ENCODE measurements at places on chromosomes 4 and X.

- DNase-seq = no peak
Measured at GRCh38 chr4:4306920-4307319, 16.9 kb downstream of the ZBTB49 start.

DNA sequence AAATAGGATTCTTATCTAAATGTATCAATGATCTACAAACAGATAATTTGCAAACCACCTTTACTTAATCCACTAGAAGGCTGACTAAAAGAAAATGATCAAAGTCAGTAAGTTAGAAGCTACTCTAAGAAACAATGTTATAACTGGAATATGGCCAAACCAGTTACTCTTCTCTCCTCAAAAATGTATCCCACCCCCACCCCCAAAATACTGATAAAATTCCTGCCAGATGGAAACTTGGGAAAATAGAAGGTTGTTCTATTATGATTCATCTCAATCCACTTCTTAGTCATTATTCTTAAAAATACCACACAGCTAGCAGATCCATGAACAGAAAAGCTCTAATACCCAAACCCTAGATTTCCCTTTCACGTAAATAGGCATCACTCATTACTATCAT is 206.4 kb downstream of the KLHL13 start:
- DNase-seq = no peak

DNA sequence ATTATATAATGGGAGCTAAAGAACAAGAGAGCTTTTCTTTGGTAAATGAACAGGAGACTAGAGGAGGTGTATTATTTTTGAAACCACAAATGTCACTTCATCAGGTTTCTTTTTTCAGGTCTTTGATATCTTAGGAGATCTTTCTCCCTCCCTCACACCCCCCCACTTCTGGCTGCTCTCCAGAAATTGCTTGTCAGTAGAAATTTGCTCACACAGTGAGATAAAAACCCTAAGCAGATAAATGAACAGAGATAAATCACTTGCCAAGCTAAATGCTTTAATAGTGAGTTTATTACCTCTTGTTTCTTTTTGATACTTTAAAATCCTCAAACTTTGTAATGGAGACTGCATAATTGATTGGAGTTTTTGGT is 421.2 kb upstream of the TENM3 start:
- DNase-seq = peak; percentile 5

- no peak for DNase-seq
Measured at GRCh38 chrX:77668391-77669237, 117.4 kb downstream of the ATRX start.

- DNase-seq = no peak
Measured at GRCh38 chr4:6497796-6498195, 25.4 kb upstream of the PPP2R2C start.

DNA sequence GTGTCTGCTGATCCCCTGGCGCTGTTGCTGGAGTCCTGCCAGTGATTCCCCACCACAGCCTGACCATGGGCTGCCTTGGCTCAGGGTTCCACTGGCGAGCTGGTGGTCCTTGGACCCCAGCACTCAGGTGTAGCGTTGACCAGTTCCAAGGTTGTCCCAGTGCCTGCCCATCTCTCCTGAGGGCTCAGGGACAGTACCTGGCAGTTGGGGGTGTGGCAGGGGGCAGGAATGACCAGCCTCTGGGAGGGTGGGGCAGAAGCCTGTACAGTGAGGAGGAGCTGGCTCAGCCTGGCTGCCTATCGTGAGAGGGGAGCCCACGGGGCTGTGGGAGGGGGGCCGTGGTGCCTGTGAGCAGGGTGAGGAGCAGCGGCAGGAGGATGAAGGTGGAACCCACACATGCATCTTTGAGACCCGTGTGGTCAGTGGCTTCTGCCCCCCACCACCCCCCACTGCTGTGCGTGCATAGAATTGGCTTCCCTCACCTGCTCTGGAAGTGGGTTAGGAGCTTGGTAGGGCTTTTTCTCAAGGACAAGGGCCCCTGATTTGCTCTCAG is 12.6 kb upstream of the MSANTD1 start:
- no peak for DNase-seq

- no peak for DNase-seq
Measured at GRCh38 chr4:144701683-144702233, 55.8 kb downstream of the HHIP start.

- DNase-seq = no peak
Measured at GRCh38 chrX:148865277-148866210, 365.1 kb downstream of the AFF2 start.

- no peak for DNase-seq
Measured at GRCh38 chrX:112148397-112148796, 65.8 kb upstream of the TRPC5 start.

- DNase-seq = no peak
Measured at GRCh38 chr4:74446896-74447295, 2.0 kb downstream of the AREG start.

DNA sequence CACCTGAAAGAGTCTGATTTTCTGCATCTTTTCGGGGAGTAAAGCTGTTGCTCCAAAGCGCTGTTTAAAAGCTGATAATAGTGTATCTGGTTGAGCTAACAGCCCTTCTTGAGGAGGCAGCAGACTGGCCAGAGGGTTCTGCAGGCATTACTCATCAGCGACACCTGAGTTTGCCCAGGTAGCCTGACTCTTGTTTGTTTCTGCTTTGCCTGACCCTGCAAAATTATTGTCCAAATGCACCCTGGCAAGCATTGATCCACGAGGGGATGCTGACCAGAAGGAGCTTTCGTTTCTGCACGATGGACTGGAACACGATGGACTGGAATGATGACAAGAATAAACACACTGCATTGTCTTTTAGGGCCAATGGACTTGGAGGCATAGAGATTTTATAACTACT is 6.2 kb downstream of the CD99 start:
- DNase-seq = no peak

DNA sequence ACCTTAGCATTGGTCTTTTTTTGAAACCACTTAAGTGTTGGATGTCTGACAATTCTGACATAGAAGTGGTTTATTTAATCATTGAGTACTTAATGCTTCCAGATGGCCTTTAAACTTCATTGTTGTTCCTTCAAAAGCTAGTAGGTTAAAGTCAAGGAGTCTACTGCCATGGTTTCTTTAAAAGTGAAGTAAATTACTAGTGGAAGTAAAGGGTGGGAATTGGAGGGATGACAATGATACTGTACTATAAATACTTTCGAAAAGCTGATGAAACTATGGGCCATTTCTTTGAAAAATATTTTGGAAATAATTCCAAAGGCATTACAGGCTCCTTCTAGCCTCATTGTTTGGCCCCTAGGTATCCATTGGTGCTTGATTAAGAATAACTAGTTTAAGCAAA is 51.9 kb downstream of the ATP10D start:
- DNase-seq = no peak

GRCh38 chr4:107027379-107027778 is 8.7 kb downstream of the DKK2 start:
- DNase-seq = no peak

GRCh38 chrX:24253469-24253868 is 60.4 kb downstream of the SUPT20HL2 start:
- DNase-seq = no peak

- no peak for DNase-seq
Measured at GRCh38 chrX:861921-862320, 231.3 kb downstream of the SHOX start.

DNA sequence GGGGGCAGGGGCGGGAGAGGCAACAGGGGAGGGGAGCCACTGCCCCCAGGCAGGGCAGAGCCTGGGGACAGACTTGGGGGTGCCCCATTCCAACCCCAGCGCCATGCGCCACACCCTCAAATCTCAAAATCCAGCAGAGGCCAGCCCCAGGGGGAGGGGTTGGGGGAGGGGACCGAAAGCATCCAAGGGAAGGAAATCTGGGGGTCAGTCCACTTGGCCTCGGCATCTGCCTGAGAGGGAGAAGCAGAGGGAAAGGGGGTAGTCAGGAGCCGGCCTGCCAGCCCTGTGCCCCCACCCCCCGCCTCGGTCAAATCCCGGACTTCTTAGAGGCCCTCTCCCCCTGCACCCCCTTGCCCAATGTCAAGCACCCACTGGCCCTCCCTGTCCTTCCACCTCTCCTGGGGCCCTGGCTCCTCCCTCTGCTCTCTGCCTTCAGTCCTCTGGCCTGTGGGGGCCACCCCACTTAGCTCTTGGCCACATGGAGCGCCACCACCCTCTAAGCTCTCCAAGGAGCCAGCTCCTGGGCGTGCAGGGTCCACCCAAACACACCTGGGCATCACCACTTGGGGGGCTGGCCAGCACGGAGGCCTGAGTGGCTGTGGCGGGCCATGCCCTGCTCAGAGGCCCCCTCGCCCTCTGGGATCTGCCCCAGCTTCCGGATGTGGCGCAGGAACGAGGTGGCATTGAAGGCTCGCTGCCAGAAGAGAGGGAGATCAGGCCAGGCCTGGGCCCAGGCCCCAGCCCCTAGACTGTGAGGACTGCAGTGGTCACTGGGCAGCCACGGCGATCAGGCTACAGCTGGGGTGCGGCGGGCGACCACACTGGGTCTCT is 3.5 kb downstream of the PNCK start:
- no peak for DNase-seq

DNA sequence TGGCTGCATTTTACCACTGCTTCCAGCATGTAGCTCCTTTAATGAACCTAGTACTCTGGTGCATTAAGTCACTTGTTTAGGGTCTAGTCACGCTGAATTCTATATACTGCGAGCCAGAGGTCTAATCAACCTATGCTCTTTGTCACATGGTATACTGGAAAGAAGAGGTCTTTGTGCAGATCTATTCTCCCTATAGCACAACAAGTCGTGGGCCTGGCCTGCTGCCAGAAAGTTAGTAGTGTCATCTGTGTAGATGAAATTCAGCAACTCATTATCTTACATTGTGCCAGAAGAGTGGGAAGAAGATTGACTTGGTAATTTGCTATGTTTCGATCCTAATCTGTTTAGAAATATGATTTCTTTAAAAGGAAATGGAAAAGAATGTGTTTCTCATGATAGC is 80.8 kb downstream of the AWAT2 start:
- DNase-seq = no peak

DNA sequence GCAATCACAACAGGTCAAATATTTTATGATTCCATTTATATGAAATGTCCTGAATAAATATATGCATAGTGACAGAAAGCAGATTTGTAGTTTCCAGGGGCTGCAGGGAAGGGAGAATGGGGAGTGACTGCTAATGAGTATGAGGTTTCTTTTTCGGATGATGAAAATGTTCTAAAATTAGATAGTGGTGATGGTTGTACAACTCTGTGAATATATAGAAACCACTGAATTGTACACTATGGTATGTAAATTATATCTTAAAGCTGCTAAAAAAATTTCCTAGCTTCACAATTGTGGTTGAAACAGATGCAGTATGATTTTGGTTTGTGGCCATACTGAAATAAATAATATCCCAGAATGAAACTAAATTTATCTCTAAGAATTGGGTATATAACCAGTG is 12.9 kb upstream of the IL2 start:
- no peak for DNase-seq

DNA sequence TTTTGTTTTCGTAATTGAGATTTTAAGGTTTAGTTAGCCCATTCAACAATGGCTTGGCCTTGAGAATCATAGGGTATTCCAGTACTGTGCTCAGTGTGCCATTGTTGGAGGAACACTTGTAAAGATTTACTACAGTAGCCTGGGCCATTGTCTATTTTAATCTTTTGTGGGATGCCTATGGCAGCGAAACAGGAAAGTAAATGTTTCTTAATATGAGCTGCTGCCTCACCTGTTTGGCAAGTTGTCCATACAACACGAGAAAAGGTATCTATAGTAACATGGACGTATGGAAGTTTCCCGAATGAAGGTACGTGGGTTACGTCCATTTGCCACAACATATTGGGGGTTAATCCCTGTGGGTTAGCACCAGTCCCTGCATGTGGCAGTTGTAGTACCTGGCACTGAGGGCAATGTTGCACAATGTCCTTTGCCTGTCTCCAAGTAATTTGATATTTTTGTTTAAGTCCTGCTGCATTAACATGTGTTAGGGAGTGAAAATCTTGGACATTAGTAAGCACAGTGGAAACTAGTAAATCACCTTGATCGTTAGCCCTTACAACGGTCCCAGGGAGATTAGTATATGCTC is 38.6 kb upstream of the AADAT start:
- DNase-seq = no peak

GRCh38 chr4:68070302-68070701 is 59.4 kb downstream of the TMPRSS11F start:
- DNase-seq = no peak

DNA sequence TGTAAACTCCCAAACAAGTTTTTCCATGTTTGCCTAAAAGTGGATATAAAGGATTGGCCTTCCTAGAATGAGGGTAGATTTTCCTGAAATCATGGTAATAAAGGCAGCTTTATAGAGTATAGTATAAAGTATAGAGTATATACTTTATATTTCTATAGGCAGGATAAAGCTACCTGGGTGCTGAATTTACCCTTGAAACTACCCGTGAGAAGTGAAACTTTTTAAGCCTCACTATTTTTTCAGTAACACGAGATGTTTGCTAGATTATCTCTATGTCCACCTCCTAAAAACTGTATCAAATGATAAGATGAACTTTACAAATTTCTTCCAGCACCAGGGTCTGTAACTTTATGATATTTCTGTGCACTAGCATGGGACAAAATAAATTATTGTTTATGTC is 340.0 kb upstream of the GALNTL6 start:
- DNase-seq = no peak

GRCh38 chrX:56733459-56734046 is 4.5 kb downstream of the NBDY start:
- peak; percentile 6 for DNase-seq

DNA sequence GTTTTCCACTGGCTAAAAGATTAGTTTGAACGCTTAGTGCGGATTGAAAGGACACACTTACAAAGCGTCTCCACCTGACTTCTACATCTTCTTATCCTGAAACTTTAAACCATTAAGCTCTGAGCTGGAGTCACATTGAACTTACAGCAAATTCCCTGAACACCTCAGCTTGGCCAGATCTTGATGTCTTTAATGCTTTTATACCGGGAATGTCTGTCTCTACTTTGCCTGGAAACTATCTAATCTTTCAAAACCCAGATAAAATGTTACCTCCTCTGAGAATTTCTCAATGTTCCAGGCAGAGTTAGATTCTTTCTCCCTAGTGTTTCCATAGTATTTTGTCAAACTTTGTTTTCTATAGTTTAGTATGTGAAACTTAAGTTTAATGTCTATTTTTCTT is 179.9 kb downstream of the DTHD1 start:
- DNase-seq = no peak

DNA sequence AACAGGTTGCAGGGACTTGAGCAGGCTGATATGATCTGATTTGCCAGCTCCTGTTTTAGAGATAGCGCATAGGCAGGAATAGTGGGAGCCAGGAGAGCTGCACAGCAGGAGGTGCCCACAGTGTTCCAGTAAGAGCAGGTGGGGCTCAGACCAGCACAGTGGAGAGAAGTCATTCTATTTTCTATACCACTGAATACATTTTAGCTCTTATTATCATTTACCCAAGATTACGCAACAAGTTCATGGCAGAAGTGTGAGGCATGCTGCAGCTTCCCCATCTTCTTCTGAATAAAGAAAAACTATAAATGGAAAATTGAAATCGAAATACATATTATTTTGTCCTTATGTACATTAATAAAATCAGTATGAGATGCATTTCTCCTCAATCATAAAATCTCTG is 114.7 kb upstream of the EDNRA start:
- no peak for DNase-seq

GRCh38 chr4:173461170-173461569 is 62.3 kb upstream of the SCRG1 start:
- no peak for DNase-seq

- peak; percentile 51 for DNase-seq
Measured at GRCh38 chr4:61201961-61202637, 2.0 kb downstream of the ADGRL3 start.

All from NCI-H748 treated with DMSO at 0.1 percent for 48 hours (cell line).